DMS 273 treated with DMSO at 0.1 percent for 48 hours (cell line): ENCODE measurements at places on chromosomes 2 and 18.

- DNase-seq, result no peak
Observed at GRCh38 chr18:35469725-35470124, 28.0 kb downstream of the INO80C start.

DNA sequence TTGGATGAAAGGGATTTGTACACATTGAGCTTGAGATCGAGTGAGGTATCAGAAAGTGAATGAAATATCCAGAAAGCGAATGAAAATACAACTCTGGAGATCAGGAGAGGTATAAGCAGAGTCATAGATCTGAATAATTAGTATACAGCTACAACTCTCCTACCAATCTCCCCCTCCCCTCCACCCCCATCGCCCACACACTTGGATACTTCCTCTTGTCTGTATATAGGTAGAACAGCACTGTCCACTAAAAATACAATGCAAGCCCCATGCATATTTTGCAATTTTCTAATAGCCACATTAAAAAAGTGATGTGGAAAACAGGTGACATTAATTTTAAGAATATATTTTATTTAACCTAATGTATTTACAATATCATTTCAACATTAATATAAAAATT is 23.7 kb upstream of the WIPF1 start:
- DNase-seq, result no peak

- peak; percentile 23 for DNase-seq
Observed at GRCh38 chr2:9757501-9758264, 85.6 kb upstream of the TAF1B start.

DNA sequence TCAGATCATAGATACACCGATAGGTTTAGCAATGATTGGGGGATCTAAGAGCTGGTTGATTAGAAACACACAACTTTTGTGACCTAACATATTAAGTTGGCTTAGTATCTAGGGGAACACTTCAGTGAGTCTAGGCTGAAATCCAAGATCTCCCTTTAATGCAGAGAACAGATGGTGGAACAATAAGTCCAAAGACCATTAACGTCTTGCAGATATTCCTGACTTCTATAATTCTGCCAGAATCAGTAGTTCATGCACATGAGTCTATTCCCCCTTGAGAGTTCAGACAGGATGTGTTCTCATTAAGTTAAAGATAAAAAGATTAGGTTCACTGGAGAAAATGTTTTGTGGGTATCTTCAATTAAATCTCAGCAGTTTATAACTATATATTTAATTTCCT is 506.5 kb downstream of the TSN start:
- peak; percentile 67 for DNase-seq

DNA sequence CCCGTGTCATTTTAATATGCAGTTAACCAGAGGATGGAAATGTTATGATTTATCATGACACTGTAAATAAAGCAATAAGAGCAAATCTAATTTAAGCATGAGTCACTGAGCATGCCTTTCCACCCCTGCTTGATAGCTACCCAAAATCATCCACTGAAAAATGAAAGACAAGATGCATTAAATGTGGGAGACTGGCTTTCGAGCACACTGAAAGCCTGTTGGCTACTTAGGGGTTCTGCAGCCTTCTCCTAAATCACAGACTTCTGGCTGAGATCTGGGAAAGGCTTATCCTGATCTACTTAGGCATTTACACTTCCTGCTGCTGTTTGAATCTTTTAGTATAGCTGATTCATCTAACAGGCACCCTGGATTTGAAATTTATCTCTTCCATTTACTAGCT is 778.3 kb upstream of the CDH7 start:
- DNase-seq, result no peak

- no peak for DNase-seq
Observed at GRCh38 chr2:3864943-3865865, 161.8 kb downstream of the DCDC2C start.

DNA sequence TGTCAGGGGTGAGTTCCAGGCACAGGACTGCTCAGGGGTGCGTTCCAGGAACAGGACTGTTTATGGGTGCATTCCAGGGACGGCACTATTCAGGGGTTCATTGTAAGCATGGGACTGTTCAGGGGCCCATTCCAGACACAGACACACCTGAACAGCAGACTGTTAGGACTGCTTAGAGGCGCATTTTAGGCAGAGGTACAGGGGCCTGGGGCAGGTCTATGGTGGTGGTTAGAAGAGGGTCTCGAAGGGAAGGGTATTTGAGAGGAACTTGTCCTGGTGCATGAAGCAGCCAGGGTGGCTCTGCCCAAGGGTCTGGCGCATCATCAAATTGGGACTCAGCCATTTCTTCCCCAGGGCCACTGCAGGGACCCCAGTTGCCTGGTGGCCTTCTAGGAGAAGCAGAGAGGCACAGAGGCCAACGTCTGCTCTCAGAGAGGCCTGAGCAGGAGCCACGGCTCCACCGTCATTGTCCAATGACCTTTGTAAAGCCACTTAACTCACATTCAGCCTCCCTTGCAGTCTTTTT is 14.8 kb upstream of the MLPH start:
- DNase-seq, result no peak

DNA sequence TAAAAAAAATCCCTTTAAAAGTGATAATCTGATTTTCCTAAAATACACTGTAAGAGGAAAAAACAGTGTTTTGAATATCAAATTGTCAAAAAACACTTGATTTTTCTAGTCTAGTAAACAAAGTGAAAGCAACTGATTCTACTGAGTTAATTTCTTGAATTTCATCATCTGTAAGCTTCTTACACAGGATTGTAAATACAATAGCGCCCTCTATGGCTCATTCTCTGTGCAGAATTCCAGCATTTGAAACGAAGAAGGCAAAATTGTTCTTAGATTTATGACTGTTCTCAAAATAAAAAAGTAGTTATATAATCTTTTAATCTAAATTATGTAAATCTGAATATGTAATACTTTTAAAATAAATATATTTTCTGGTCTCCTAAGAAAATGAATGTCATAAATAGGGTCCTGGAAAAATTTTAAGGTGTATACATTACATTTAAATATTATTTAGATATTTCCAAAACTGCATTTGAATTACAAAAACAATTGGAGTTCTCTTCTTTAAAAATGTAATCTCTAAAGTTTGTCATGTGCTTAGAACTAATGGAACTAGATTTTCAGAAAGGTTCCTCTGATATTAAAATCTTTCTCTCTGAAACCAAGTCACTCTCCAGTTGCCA is 176.9 kb upstream of the MC4R start:
- peak; percentile 74 for DNase-seq

GRCh38 chr2:214130114-214130513 is 280.7 kb upstream of the VWC2L start:
- DNase-seq, result no peak

DNA sequence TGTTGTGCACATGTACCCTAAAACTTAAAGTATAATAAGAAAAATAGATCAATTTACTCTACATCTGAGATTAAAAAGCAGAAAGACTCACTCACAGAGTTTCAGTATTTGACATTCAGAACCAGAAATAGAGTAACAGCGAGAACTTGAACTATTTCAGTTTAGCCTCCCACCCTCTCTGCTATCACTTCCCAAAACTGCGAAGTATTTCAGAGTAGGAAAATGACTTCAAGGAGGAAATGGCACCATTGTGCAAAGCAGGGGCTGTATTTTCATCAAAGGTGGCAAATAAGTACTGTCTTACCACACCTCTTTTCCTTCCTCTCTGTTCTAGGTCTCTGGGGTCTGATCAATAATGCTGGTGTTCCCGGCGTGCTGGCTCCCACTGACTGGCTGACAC is 13.6 kb downstream of the DHRS9 start:
- no peak for DNase-seq

DNA sequence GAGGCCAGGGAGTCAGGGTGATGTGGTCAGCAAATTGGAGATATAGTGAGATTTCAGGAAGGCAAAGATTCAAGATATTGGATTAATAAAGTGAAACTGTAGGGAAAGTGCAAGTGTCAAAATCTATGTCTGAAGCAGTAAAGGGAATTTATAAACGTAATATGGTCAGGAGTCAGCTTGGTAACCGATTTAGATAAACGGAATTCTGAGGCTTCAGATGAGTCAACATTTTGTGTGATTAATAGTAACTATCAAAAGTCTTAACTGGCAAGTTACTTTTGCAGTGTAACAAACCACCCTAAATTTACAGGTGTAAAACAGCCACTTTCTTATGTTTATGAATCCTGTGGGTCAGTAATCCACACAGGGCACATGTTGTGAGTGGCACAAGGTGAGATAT is 10.9 kb downstream of the MTX2 start:
- DNase-seq, result no peak
